ENCODE measurements at places on chromosomes 1 and 21.

- DNase-seq: no peak
Observed at GRCh38 chr1:43479414-43479813, 25.7 kb upstream of the HYI start.

- no peak for DNase-seq
Observed at GRCh38 chr1:60222360-60223115, 149.0 kb upstream of the C1orf87 start.

- DNase-seq: no peak
Observed at GRCh38 chr1:5490635-5491034, 501.6 kb downstream of the NPHP4 start.

DNA sequence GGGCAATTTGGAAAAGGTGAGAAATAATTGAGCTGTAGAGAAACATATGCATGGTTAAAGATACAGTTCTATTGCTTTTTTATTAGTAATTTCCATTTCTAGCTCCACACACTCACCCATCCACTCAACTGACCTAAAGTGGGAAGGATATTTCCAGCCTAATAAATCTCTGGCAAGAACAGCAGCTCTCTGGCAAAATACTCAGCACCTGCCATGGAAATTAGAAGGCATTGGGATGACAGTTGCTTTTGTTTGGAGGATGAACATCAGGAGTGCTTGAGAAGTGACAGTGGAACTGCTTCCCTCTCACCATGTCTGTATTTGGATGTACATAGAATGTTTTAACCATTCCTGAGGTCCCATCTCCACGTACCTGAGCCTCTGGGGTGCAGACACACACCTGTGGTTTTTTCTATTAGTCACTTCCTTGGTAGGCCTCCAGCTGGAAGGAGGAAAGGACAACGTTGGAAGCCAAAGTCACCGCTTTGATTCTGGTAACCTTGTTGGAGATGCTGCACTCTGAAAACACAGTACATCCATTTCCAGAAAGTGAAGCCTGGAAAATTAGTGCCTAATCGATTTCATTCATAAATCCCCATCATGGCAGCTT is 62.3 kb upstream of the RUNX1 start:
- DNase-seq: no peak

DNA sequence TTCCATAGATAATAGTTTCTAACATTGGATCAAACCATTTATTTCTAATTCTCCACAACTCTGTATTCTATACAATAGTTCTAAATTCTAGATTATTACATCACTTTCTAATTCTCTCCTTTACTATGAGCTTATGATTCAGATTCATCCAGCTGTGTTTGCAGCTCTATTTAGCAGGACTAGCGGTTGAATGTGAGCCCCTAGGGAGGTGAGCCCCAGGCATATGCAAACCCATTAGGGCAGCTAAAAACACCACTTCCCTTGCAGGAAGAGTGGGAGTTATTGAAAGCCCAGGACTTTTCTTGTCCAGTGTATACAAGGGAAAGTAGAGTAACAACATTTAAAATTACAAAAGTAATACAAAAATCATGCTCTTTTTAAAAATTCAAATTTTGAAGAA is 56.9 kb downstream of the KRTAP19-8 start:
- no peak for DNase-seq

DNA sequence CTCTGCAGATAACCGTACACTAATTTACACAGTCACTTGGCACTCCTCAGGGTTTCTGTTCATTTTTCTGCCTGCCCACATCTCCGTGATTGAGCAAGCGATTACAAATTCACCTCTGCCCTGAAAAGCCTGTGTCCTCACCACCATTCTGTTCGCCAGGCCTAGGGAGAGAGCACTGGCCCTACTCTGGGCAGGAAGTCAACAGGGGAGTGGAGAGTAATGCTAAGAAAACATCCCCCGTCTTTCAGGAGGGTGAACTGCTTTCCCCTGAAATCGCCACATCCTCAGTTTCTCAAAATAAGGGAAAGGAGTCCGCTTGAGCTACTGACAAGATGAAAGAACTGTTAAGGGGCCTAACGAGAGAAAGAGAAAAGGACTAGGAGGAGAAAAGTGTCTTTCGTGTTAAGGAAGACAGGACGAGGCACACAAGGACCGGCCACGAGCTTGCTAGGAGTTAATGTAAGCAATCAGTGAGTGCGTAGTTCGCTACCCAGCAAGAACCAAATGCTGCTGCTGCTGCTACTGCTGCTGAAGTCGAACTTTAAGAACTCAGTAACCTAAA is 632 bp downstream of the PEX19 start:
- no peak for DNase-seq

DNA sequence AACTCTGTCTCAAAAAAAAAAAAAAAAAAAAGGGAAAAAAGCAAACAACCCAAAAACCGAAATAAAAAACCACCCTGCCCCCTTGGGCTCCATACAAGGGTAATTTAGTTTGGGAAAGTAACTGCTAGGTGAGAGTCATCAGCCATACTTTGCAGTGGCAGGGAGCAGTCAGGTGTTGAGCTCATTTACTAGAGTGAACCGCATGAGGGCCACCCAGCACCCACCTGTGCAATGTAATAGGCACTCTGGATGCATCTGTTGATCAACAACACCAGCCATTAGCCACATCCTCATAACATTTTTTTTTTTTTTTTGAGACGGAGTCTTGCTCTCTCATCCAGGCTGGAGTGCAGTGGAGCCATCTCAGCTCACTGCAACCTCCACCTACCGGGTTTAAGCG is 9.1 kb downstream of the INAVA start:
- no peak for DNase-seq

GRCh38 chr1:56502700-56503245 is 76.6 kb downstream of the PLPP3 start:
- DNase-seq: no peak

DNA sequence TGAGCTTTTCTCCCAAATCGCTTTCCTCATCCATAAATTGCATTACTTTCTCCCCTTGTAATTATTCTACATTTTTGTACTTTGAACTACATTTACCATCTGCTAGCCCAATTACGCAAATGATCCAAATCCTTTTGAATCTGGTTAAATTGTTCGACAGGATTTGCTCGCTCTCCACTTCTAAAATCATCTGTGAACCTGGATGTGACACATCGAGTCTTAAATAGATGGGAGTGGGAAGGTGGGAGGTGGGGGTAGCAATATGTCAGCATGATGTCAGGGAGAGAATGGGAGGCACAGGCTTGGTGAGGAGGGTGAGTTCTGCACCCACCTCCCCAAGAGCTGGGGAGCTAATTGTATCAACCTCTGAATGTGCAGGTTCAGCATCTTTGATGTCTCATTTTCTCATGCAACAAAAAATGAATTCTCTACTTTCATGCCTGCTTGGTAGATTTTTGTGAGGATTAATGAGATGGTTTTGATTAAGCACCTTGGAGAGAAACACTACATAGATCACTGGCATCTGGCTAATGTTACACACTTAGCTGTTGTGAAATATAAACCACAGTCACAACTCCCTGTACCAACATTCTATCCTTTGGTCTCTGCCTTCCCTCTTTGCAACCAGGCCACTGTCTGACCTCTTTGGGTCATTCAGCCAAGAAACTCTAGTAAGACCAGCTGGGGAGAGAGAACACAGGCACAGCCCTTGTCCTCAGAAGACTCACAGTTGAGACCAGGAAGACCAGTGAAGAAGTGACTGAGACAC is 165.1 kb downstream of the DAB1 start:
- no peak for DNase-seq

- DNase-seq: peak; percentile 55
Observed at GRCh38 chr1:15918962-15919715, 56.8 kb downstream of the ZBTB17 start.

GRCh38 chr1:34984435-34984792 is 733 bp downstream of the TMEM35B start:
- no peak for DNase-seq

DNA sequence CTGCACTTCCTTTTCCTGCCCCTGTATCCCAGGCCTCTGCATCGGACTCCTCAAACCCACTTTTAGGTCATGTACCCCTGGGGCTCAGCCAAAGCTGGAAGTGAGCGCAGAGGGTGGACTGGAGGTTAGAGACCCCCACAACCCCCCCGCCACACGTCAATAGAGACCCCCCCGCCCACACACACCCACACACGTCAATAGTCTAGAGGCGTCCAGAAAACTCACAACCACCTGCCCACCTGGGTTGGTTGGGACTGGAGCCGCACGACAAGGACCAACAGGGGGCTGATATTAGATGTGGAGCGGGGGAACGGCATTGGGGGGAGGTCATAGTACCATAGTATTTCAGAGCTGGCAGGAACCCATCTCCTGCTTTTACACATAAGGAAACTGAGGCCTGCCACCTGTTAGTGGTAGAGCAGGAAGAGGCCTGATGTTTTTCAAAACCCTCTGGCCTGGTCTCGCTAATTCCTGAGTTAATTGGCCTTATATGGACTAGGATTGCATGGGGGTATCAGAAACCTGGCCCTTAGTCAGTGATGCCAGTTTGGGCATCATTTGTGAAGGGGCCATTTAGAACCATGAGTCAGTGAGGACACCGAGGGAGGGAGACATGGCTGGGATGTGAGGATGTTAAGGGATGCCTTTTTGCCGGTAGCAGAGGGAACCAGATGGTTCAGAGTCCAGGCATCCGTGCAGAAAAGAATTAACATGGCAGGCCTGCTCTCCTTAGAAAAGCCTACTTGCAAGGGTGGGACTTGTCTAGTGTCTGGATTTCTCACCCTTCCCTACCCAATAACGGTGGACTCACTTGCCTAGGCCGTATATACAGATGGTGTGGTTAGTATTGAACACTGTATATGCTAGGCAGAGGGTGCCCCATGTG is 1.1 kb downstream of the NENF start:
- no peak for DNase-seq

DNA sequence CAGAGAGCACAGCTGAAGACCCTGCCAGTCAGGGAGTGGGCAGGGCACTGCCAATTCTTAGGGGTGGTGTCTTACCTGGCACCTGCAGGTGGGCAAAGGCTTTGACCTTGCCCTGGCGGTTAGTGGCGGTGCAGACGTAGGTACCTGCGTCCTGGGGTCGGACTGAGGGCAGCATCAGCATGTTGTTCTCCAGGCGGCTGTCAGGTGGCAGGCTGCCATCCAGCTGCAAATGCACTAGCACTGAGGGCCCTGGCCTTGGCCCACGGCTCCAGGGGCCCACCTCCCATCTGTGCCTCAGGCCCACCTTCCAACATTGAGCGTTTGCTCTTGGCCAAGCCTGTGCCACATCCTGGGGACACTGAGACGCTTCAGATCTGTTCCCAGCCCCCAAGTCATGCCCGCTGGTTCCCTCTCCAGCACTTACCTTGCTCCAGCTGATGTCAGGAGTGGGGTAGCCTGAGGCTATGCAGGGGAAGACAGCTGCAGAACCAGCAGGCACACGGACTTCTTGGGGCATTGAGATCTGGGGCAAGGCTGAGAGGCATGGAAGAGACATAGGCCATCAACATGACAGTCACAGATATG is 21.4 kb downstream of the LDLRAD2 start:
- DNase-seq: no peak

DNA sequence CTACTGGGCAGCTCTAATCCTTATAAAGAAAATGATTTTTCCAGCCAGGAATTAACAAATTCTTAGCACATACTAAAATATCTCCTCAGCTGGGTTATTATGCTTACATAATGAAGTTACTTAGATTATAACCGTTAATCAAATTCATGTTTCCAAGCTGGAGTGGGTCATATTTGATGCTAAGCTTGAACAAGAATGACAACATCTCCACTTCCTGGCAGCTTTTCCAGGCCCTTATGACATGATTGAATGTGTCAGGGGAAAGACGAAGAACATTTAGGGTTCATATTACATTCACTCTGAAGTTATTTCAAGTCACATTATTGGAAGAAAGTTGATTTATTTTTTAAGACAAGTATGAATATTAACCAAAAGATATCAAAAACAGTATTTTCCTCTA is 333.7 kb downstream of the PCP4 start:
- DNase-seq: no peak

DNA sequence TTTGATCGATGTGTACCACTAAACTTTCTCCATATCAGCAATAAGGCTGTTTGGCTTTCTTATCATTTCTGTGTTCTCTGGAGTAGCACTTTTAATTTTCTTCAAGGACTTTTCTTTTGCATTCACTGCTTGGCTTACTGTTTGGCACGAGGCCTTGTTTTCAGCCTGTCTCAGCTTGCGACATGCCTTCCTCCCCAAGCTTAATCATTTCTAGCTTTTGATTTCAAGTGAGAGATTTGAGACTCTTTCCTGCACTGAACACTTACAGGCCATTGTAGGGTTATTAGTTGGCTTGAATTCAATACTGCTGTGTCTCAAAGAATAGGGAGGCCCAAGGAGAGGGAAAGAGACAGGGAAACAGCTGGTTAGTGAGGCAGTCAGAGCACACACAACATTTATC is 120.6 kb upstream of the KCND3 start:
- DNase-seq: no peak

- DNase-seq: no peak
Observed at GRCh38 chr1:208564466-208564865, 320.3 kb upstream of the PLXNA2 start.

GRCh38 chr1:200328379-200328778 is 81.5 kb downstream of the ZNF281 start:
- no peak for DNase-seq

- no peak for DNase-seq
Observed at GRCh38 chr1:231238298-231238697, 2.7 kb upstream of the GNPAT start.

- no peak for DNase-seq
Observed at GRCh38 chr1:94245747-94246438, 8.5 kb upstream of the ARHGAP29 start.

- no peak for DNase-seq
Observed at GRCh38 chr21:20272791-20273362, 725.3 kb upstream of the NCAM2 start.

DNA sequence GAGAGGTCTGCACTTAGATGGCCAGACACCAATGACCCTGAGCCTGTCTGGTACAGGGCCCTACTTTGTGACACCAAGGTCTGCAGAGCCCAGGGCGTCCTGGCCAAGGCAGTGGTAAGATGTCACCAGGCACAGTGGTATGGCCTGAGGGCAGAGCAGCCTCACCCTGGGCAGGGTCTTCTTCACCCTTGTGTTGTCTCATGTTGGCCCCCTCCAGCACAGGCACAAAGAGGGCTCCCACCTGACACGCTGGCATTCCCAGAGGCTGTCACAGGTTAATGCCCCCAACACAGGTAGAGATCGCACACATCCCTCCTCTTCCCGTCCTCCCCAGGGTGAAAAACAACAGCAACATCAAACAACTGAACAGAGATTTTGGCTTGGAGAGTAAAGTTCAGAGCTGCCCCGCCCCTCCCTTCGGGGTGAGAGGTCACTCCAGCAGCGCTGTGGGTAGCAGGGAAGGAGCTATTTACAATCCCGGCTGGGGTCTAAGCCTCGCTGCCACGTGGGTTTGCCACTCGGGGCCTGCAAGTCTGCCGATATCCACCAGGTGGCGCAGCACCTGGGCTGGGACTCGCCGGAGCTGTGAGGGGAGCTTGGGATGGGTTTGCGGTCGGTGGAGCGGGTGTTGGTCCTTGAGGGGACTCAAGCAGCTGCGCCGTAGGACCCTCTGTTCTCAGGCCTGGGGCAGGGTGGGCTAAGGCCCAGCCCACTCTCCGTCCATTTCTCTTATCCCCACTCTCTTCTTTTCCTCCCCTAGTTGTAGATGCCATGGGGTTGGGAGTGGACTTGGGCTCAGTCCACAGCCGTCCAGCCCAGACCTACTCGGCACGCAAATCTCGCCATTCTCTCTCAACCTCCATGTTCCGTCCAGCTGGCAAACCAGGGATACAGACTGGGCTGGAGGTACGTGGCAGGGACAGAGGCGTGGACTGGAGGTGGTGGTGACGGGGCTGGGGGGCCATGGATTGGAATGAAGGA is 12.7 kb downstream of the EFNA3 start:
- peak; percentile 62 for DNase-seq

GRCh38 chr1:53665996-53666395 is 73.0 kb downstream of the GLIS1 start:
- DNase-seq: no peak

Data from stimulated activated CD8-positive, alpha-beta memory T cell treated with anti-CD3 and anti-CD28 coated beads, Interleukin-7, amount 100 ng/mL, for 4 hours (primary cell).